ENCODE measurements at places on chromosomes 11 and 22. TPM values are rescaled to one million over a fixed set of nuclear protein-coding genes. Genes with fewer than 3 reads are reported as not detected.

The SLC22A6 gene
- total RNA-seq, result not detected

The MMP8 gene
- not detected for total RNA-seq

The DNAJB7 gene
- not detected for total RNA-seq

The GRAP2 gene
- 77.8 TPM for total RNA-seq

The PATE1 gene
- not detected for total RNA-seq

The CDCA5 gene
- 81.4 TPM for total RNA-seq

DNA sequence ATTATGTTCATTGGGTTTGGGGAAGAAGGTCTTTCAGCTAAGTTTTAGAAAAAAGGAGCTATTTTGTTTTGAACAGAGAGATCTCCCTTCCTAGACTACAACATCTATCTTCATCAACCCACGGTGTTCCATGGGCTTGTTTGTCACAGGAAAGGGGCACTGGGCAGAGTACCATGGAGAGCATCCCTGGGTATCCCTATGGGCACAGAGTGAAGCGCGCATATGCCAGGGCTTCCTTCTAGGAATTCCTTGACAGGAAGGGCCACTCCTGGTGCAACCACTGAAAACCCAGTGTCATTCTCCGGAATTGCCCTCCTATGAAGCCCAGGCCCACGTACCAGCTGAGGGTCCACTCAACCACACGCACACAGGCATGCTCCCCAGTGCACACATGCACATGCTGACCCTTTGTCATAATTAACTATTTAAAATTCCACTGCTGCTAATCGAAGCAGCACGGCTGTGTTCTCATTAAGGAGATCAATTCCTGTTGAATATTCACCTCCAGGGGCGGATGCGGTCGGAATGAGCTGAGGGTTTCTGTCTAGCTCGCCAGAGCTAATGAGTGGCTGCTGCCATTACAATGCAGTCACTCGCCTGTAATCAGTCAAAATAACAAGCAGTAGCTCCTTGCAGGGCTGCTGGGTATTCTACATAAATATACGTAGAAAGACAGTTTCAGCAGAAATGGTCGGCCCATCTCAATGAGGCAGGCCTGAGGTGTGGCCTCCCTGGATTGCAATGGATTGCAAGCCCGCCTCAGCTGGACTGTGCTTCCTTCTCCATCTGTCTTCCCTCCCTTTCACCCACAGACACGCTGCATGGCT lies 512.5 kb downstream of the OPCML start:
- no peak overlapping the region for H3K4me3 ChIP-seq
- H3K4me1 ChIP-seq, result no peaks in the 10 kb centered on the region
- no peaks in the 10 kb centered on the region for H3K27me3 ChIP-seq
- DNase-seq, result no peak
- no peak overlapping the region for H3K27ac ChIP-seq

- no peaks in the 10 kb centered on the region for H3K27me3 ChIP-seq
- H3K36me3 ChIP-seq, result no peaks in the 10 kb centered on the region
- no peaks in the 10 kb centered on the region for H3K4me1 ChIP-seq
- no peak overlapping the region for H3K4me3 ChIP-seq
Measured at GRCh38 chr22:35464399-35464798, 64.5 kb downstream of the MCM5 start.

DNA sequence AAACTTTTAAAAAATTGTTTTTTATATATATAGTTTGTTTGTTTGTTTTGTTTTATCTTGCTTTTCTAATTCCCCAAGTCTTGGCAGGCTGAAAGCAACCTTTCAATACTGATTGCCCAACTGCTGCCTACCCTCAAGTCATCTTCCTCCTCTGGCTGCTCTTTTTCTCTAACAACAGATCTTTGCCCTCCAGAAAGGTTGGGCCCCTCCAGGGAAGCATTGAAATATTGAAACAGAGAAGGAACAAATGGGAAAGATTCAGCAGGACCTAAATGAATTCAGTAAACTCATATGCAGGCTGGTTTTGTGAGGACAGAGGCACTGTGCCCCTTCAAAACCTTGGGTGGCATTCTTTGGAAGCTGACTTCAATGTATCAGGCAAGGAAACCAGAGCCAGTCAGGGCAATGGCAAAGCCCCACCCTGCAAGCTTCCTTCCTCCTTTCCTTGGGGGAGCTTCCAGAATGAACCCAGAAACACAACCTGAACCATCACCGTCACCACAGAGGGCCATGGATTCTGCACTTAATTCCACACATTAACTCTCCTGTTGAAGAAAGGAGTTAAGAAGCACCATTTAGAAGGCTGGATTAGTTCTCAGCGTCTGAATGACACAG lies 815 bp upstream of the MS4A6A start:
- no peaks in the 10 kb centered on the region for H3K27me3 ChIP-seq
- no peak overlapping the region for H3K4me3 ChIP-seq
- no peaks in the 10 kb centered on the region for H3K36me3 ChIP-seq
- no peak overlapping the region for H3K27ac ChIP-seq
- peaks cover 16% of the 10 kb centered on the region for H3K4me1 ChIP-seq

DNA sequence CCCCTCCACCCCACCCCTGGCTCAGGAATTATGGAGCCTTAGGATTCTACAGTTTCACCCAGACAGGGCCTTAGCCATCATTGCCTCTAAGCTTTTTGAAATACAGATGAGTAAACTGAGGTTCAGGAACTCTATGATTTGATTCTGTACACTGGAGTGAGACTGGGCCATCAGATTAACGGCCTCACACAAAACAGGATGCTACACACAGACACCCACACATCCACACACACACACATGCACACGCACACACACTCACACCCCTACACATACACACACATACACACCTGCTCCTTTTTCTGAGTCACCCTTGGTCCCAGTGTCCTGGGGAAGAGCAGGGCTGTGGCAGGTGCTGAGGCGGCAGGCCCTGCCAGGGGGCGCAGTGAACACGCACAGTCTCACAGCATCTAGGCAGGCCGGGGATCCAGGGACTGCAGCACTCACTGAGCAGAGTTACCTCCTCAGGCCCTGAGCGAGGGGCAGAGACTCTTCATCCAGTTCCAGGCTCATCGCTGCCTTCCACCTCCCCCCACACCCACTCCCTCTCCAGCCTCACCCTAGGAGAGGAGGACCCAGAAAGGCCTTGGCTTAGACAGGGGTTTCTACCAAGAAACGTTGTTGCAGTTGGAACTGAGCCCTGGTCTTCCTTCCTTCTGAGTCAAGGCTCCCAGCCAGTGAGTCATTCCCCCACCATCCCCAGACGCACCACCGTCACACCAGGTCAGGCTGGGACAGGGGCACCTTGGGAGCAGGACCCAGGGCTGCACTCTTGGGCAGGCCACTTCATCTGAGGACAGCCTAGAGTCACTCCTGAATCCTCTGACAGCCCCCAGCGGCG lies 89.8 kb upstream of the PARVA start:
- no peaks in the 10 kb centered on the region for H3K36me3 ChIP-seq
- H3K4me3 ChIP-seq, result no peak overlapping the region
- no peaks in the 10 kb centered on the region for H3K4me1 ChIP-seq
- DNase-seq, result no peak

DNA sequence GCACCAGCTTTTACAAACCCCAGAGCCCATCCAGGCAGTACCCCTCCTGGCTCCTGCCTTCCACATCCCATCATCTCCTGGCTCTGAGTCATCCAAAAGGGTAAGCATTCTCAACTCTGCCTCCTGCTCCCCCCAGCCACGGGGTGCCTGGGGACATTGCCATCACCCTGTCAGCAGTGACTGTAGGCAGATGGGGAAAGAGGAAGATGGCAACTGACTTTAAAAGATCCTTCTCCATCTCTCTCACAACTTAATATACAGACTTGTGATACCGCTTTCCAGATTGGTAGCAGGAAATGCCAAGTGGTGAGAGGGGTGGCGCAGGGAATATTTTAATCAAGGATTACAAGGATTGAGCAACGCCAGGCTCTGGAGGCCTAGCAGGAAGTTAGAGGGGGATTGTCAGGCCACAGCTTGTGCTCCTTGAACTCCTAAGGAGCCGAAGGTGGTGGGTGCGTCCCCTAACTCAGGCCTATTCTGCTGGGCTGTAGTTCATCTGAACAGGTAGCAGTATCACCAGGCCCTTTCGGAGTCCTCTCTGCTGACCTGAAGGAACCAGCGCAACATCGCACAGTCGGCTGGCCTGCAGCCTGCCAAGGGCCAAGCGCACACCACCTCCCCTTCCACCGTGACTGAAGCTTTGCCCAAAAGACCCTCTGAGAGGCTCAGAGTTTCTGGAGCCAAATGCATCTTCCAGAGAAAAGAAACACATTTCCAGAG lies 83.3 kb downstream of the ZC3H12C start:
- no peak overlapping the region for H3K27ac ChIP-seq
- no peaks in the 10 kb centered on the region for H3K4me1 ChIP-seq
- DNase-seq, result no peak
- H3K36me3 ChIP-seq, result no peaks in the 10 kb centered on the region
- no peaks in the 10 kb centered on the region for H3K27me3 ChIP-seq
- H3K4me3 ChIP-seq, result no peak overlapping the region

DNA sequence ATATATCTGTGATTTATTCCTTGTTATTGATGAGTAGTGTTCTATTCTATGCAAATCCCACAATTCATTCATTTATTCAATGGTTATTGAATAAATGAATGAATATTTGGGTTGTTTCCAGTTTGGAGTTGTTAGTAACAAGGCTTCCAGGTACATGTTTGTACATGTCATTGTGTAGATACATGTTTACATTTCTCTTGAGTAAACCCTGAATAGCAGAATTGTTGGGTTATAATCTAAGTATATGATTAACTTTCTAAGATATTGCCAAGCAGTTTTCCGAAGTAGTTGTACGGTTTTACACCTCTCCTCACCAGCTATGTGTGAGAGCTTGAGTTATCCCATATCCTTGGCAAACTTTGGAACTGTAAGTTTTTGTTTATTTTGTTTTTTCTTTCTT lies 18.5 kb upstream of the OR8G1 start:
- H3K27me3 ChIP-seq, result no peaks in the 10 kb centered on the region
- H3K27ac ChIP-seq, result no peak overlapping the region
- H3K4me3 ChIP-seq, result no peak overlapping the region
- no peaks in the 10 kb centered on the region for H3K4me1 ChIP-seq
- H3K36me3 ChIP-seq, result no peaks in the 10 kb centered on the region

- H3K4me1 ChIP-seq, result peaks cover 15% of the 10 kb centered on the region
- H3K27me3 ChIP-seq, result no peaks in the 10 kb centered on the region
- no peak overlapping the region for H3K27ac ChIP-seq
- no peak for DNase-seq
Measured at GRCh38 chr11:8829556-8829955, 81.4 kb upstream of the AKIP1 start.

- H3K27me3 ChIP-seq, result no peaks in the 10 kb centered on the region
- H3K36me3 ChIP-seq, result no peaks in the 10 kb centered on the region
- DNase-seq, result no peak
- no peak overlapping the region for H3K4me3 ChIP-seq
Measured at GRCh38 chr22:30127749-30128166, 47.5 kb downstream of the HORMAD2 start.

DNA sequence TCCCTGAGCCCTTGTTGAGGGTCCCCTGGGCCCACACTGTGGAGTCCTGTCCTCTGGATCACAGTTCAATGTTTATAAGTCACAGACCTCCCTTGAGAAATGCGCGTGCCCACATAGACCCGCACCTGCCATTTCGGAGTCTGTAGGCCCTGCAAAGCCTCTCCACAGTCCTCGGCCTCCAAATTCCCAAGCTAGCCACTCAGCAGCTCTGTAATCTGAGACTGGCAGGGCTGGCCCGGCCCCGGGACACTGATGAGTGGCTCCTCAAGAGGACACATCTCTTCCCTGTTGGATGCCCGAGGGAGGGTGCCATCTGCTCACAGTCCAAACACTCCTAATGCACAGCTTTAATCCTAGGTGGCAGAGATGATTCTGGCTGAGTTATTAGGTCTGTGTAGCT lies 39.1 kb downstream of the B3GAT1 start:
- H3K36me3 ChIP-seq, result no peaks in the 10 kb centered on the region
- no peak overlapping the region for H3K27ac ChIP-seq
- H3K4me3 ChIP-seq, result no peak overlapping the region
- H3K4me1 ChIP-seq, result no peaks in the 10 kb centered on the region

- H3K4me3 ChIP-seq, result no peak overlapping the region
- H3K36me3 ChIP-seq, result no peaks in the 10 kb centered on the region
- no peak overlapping the region for H3K27ac ChIP-seq
- no peaks in the 10 kb centered on the region for H3K27me3 ChIP-seq
- no peaks in the 10 kb centered on the region for H3K4me1 ChIP-seq
Measured at GRCh38 chr11:120524536-120525085, 13.1 kb downstream of the GRIK4 start.

DNA sequence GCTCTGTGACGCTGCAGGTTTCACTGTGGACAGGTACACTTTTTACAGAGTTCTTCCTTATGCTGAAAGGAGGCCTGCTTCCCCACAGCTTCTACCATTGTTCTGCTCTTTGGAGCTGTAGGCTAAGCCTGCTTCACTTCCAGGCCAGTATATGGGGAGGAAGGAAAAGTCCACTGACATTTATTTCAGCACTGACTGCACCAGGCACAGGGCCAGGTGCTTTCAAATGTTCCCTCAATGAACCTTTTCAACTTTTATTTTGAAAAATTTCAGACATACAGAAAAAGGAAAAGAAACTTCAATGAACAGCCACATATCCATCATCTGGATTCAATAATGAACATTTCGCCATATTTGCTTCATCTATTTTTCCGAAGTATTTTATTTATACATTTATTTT lies 22.0 kb downstream of the POU2F3 start:
- no peaks in the 10 kb centered on the region for H3K27me3 ChIP-seq
- H3K4me3 ChIP-seq, result no peak overlapping the region
- no peak overlapping the region for H3K27ac ChIP-seq
- no peaks in the 10 kb centered on the region for H3K36me3 ChIP-seq
- DNase-seq, result no peak
- H3K4me1 ChIP-seq, result no peaks in the 10 kb centered on the region

DNA sequence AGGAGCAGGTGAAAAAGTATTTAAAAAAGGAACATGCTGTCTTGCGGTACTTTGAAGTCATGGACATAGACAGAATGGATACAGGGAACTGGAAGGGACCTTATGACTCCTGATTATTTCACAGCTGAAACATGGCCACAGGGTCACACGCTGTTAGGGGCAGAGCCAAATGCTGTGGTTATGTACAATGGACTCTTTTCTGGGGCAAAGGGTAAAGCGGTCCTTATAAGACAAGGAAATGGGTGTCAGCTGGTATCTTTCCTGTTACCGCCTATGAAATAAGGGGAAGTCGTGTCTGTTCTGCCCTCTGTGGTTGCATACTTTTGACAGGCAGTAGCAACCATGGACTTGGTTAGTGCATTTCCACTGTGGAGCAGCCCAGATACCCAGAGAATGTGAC lies 12.8 kb upstream of the ST14 start:
- no peaks in the 10 kb centered on the region for H3K36me3 ChIP-seq
- H3K4me1 ChIP-seq, result peaks cover 48% of the 10 kb centered on the region
- no peaks in the 10 kb centered on the region for H3K27me3 ChIP-seq
- no peak overlapping the region for H3K27ac ChIP-seq

All from GM12878 (cell line).